ENCODE measurements at places on chromosomes 12 and 14. TPM values are rescaled to one million over a fixed set of nuclear protein-coding genes. Genes with fewer than 3 reads are reported as not detected.

INSM2 gene
- total RNA-seq, result 0.38 TPM

HOXC9 gene
- total RNA-seq, result 5.6 TPM

ARL1 gene
- total RNA-seq, result 57.1 TPM

BEGAIN gene
- total RNA-seq, result 0.89 TPM

CD4 gene
- total RNA-seq, result not detected

C3AR1 gene
- total RNA-seq, result 0.06 TPM

KCNC2 gene
- not detected for total RNA-seq

MYBPC1 gene
- total RNA-seq, result not detected

CLSTN3 gene
- total RNA-seq, result 6.9 TPM

CCDC196 gene
- total RNA-seq, result not detected

Data from SJCRH30 (cell line).